Activated naive CD8-positive, alpha-beta T cell treated with anti-CD3 and anti-CD28 coated beads for 36 hours (primary cell): ENCODE measurements at places on chromosomes 13 and 19. TPM values are rescaled to one million over a fixed set of nuclear protein-coding genes. Genes with fewer than 3 reads are reported as not detected.

- DNase-seq, result no peak
Observed at GRCh38 chr13:29379281-29379680, 216.2 kb downstream of the SLC7A1 start.

DNA sequence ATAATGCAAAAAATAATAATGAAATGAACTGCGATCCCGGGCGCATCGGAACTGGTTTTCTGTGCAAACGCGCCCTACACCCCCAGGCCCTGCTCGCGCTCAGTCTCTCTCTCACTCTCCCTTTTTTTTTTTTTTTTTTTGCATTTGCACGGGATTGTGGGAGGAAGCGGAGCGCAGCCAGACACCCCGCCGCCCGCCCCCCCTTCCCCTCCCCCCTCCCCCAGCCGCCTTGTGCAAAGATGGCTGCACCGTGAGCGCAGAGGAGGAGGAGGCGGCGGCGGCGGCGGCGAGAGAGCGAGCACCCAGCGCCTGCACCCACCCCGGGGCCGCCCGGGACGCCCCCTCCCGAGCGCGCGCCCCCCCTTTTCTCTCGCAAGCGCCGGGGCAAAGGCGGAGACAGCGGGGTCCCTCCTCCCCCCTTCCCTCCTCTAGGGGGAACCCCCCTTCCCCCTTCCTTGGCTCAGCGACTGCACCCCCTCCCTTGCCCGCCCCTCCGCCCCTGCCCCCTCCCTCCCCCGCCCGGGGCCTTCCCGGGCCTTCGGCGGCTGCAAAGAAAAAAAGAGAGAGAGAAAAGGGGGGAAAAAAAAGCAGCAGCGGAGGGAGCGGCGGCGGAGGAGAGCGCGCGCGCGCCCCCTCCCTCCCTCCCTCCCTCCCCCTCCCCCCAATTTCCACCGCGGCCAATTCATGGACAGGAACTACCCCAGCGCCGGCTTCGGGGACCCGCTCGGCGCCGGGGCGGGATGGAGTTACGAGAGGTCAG is at the start of gene PRR12:
TSS of gene PRR12 (plus strand) at position 212 of the 760 bp plus-strand sequence. CDS start at position 685, 473 bp downstream.
- peak; percentile 80 for DNase-seq

DNA sequence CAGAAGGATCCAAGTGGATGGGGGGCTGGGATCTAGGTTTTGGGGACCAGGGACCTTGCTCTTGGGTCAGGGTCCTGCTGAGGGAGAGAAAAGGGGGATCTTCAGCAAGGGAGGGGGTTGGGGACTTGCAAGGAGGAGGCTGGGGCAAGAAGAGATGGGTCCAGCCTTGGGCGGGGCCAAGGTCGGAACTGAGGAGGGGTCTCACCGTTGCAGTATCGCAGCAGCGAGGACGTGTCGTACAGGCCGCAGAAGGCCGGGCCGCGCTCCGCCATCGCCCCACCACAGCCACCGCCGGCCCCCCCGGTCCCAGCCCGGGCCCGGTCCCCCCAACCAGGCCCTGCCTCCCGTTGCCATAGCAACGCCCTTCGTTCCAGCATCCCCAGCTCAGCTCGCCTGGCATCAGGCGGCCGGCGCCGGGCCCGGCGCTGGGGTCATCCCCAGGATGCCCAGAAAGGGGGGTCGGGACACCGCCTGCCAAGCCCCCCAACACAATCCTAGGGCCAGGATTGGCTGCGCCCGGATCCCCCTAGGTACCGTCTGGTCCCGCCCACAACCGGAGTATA is 6.0 kb upstream of the EML2 start:
- DNase-seq, result no peak

GRCh38 chr19:29154163-29154562 is 58.8 kb downstream of the UQCRFS1 start:
- no peak for DNase-seq

DNA sequence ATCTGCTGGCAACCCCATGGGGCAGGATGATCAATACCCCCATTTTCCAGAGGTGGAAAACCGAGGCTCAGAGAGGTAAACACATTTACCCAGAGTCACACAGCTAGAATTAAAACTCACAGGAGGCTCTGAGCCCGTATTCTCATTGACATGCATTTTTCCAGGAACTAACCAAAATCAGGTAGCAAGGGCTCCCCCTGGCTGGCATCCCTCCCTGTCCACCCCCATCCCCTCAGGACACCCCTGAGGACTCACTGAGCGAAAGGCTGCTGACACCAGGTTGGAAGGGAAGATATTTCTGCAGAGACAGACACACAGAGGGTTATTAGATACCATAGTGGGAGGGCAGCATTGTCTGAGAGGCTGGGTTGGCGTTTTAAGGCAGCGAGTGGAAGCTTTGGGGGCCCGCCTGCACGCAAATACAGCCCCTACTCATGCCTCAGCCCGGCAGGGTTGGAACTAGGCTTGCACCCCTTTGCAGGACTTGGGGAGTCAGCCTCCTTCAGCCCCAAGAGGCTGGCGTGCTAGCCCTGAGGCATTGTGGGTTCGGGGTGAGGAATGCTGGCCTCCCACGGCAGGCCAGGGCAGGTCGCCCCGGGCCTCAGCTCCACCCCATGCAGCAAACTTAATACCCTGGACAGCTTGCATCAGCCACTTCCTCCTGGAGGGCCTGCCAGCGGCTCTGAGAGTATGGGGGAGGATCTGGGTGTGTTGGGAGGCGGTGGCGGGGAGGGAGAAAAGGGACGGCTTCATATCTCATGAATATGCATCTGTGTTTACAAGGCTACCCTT is 3.9 kb downstream of the SLC1A5 start:
- DNase-seq, result peak; percentile 84

DNA sequence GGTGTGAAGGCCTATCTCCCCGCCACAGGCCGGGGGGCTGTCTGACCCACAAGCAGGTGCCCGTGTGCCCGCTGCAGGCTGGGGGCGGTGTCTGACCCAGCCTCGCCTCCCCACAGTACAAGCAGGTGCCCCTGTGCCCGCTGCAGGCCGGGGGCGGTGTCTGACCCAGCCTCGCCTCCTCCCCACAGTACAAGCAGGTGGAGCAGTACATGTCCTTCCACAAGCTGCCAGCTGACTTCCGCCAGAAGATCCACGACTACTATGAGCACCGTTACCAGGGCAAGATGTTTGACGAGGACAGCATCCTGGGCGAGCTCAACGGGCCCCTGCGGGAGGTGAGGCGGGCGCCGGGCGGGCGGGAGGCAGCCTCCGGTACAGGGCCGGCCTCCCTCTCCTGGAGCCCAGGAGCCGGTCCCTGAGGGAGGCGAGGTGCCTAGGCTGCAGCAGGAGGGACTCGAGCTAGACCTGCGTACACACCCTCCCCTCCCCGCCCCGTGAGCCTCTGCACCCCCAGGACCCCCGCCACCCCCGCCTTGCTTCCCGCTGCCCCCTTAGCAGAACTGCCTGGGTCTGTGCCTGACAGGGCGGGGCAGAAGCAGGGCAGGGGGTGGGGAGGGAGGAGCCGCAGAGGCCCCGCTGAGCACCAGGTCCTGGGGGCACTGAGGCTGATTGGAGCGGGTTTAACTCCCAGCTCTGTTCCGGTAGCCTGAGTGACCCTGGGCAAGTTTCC is 20.6 kb downstream of the HCN2 start:
- peak; percentile 50 for DNase-seq

DNA sequence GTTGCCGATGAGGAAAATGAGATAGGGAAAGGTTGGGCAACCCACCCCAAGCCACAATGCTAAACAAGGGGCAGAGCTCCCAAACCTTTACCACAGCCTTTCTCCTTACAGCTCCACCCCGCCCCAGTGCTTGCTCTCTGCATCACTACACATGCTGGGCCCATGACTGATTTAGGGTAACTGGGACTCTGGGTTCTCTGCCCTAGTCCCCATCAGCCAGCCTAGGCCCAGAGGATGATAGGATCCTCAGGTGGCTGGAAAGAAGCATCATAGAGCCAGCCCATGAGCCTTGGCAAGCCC is 11.6 kb downstream of the C19orf47 start:
- DNase-seq, result no peak

DNA sequence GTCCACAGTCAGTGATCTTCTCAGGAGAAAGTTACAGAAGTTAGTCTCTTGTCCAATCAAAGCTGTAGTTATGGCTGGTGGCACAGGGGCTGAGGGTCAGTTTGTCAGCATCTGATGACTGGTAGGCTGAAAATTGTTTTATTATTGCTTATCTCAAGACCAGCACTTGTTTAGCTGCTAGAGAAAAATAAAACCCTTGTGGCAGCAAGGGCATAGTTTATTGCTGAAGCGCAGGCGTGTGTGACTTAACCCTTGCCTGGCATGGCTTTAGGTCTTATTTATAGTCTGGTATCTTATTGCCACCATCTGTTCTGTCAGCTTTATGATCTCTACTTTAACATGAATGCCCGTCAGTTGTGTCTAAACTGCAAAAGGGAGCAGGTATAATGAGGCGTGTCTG is 154.7 kb downstream of the USP12 start:
- no peak for DNase-seq

DNA sequence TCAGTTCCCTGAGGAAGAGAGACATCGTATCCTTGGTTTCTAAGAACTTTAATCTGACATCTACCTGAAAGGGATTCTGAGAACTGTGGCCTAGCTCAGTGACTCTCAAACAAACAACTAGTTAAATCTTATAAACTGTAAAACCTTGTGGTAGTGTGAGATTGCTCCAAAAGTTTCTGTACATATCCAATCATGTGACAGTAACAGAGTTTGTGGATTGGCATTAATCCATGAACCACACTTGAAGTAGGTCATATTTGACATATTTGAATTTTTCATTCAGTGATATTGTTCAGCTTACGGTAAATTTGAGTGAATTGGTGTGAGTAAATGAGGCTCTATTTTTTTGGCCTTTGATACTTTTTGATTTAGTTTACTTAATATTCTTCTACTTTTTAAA is 15.0 kb downstream of the TDRD3 start:
- DNase-seq, result no peak

GRCh38 chr13:108933061-108933460 is 303.6 kb downstream of the MYO16 start:
- no peak for DNase-seq

DNA sequence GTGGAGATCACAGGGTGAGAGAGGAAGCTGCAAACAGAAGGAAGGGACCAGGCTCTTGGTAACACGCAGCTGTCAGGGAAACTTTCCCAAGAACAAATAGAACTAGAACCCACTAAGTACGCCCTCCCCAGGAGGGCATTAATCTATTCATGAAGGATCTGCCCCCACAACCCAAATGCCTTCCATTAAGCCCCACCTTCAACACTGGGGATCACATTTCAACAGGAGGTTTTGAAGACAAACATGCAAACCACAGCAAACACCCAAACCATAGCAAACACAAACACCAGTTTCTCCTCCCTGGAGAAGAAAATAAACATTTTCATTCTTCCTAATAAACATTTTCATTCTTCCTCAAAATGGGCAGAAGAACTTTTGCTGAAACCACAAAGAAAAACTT is 329.6 kb downstream of the EFNB2 start:
- no peak for DNase-seq

DNA sequence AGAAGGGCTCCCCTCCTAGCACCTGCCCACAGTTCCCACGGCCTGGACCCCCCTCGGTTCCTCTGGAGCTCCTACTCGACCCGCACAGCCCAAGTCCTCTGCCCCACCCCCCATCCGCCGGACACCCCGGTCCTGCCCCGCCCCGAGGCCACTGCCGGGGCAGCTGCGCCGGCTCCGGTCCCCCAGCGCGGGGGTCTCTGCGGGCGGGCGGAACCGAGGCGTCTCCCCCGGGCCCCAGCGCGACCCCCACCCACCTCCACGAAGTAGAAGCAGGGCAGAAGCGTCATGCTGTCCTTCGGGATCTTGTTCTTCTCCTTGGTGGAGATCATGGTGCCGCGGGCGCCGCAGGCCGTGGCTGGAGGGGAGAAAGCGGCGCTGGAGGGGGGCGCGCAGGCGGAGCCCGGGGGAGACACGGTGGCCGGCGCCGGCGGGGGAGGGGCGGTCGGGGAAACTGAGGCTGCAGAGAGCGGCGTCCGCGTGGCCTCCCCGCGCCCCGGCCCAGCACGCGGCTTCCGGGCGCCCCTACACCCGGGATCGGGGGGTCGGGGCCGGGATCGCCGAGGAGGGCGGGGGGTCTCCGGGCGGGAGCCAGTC is 427 bp downstream of the PLPPR3 start:
- DNase-seq, result no peak

GRCh38 chr13:35987572-35988513 is 143.3 kb downstream of the DCLK1 start:
- no peak for DNase-seq

- DNase-seq, result peak; percentile 12
Observed at GRCh38 chr13:24127116-24127631, 33.3 kb upstream of the SPATA13 start.

DNA sequence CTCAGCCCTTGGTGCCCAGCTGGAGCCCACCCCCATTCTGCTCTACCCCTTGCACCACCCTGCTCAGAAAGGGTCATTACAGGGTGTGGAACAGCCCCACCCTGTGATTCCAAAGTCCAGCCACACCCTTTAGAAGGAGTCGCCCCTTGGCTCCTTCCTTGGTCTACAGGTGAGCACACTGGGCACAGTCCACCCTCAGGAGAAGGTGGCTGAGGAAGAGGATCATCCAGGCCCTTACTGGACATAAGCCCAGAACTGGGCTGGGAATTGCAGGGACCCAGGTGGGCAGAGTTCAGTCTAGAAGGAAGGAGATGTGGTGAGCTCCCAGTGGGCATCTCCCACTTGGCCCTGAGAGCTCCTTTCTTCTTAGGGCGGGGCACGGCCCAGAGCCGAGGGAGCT is 8.6 kb downstream of the SLC46A3 start:
- no peak for DNase-seq

GRCh38 chr19:28971513-28971912 is 241.4 kb downstream of the UQCRFS1 start:
- DNase-seq, result no peak

GRCh38 chr13:24906268-24906667 is 142.3 kb downstream of the RNF17 start:
- no peak for DNase-seq

DNA sequence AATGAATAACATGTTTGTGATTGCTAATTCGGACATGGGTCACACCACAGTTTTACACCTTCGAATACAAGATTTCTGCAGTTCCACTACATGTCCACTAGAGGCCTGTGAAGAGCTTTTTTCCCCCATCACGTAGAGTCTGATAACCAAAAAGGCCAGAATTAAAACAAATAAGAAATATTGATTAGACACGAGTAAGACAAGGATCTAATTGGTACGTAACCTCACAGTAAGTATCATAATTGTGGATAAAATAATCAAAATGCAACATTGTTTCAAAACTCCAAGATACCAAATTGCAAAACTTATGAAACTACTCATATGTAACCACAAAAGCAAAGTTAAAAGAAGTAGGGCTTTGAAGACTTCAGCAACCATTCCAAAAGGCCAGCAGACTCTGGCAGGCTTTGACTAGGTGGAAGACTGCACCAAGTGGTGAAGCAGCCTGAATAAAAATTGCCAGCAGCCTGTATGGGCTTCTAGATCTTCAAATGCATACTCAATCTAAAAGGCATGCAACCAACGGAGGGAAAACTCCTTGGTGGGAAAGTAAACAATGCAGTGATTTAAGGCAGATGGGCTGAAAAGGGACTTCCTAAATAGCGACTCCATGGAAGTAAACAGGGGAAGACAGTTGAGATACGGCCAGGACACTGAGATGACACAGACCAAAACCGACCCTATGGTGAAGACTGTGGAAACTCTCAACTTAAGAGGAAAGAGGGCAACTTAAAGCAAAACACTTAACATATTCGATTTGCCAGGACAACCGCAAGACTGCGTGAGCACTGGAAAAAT is 56.7 kb downstream of the STARD13 start:
- DNase-seq, result no peak

The FLT3 gene
- 0.19 TPM for total RNA-seq

The ZNF780B gene
- total RNA-seq, result 18.6 TPM

The TNNI3 gene
- total RNA-seq, result not detected

The EDNRB gene
- total RNA-seq, result not detected

The KASH5 gene
- total RNA-seq, result 1.1 TPM

The IL17D gene
- total RNA-seq, result 0.88 TPM

The ZNF682 gene
- total RNA-seq, result 12.2 TPM

The ZNF878 gene
- total RNA-seq, result 1.1 TPM

The CEBPA gene
- 0.26 TPM for total RNA-seq

The NDUFA3 gene
- total RNA-seq, result 97.9 TPM

The F7 gene
- 0.49 TPM for total RNA-seq

The NRTN gene
- 0.21 TPM for total RNA-seq

The CEACAM7 gene
- total RNA-seq, result not detected
